ENCODE measurements at places on chromosomes 6 and 20. TPM values are rescaled to one million over a fixed set of nuclear protein-coding genes. Genes with fewer than 3 reads are reported as not detected.

- no peak for DNase-seq
These were observed 233.5 kb upstream of the QKI start for GRCh38 chr6:163180874-163181541.

DNA sequence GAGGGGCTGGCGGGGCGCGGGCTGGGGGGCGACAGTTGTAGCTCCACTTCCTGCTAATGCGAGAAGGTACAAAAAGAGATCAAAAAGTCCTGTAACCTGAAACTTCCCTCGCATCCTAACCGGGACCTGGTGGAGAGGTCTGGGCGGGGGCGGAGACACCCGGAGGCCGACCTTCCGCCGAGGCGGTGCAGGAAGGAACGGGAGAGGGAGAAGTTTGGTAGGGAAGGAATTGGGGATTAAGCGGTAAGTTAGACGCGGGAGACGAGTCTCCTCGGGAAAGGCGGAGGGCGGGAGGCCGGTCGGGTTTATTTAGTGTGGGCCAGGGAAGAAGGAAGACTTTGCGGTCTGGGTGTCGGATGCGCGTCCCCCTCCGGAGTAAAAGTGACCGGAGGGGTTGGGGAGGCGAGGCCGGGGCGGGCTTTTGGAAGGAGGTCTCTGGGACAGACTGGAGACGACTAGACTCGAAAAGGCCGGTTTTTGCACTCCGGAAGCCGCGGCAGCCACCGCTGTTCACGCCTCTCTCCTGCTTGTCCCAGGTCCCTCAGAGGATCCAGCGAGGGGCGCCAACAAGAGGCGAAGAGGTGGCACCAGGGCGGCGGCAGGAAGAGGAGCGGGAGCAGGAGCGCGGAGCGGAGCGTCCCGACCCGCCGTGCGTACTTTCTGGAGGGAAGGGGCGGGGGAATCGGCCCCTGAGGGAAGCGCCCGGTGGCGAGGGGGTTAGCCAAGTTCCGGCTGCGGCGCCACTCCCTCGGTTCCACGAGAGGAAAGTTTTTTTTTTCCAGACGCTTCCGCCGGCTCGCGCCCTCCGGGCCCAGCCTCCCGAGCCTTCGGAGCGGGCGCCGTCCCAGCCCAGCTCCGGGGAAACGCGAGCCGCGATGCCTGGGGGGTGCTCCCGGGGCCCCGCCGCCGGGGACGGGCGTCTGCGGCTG lies 734 bp downstream of the TPBG start:
- no peak for DNase-seq

GRCh38 chr6:164377348-164377918 lies 932.0 kb downstream of the C6orf118 start:
- no peak for DNase-seq

DNA sequence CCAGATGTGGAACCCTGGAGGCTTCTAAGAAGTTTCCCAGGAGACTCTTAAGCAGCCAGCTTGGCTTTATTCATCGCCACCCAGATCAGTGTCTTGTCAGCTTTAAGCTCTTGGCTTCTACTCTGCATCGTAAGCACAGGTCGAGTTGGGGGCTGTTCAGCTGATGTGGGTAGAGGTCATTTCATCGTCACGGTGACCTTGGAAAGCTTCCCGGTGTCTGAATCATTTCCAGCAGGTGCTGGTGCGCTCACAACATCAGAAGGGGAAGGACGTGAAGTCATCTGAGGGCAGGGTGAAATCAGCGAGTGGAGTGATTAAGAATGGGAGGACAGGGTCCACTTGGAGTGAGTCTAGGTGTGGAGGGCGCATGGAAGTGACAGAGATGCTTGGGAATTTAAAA lies 112.6 kb downstream of the SASH1 start:
- no peak for DNase-seq

DNA sequence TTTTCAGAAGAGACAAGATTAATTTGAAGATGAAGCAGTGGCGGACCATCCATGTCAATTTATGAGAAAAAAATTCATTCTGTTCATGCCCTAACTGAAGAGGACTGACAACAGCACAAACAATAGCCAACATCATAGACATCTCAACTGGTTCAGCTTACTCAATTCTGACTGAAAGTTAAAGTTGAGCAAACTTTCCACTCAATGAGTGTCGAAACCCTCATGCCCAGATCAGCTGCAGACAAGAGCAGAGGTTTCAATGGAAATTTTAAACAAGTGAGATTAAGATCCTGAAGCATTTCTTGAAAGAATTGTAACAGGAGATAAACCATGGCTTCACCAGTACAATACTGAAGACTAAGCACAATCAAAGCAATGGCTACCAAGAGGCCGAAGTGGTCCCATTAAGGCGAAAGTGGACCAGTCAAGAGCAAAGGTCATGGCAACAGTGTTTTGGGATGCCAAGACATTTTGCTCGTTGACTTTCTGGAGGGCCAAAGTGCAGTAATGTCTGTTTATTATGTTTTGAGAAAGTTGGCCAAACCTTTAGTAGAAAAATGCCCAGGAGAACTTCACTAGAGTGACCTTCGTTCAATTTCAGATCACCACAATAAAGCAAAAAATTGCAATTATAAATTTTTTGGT lies 6.1 kb upstream of the SFT2D1 start:
- DNase-seq: no peak

The SNTA1 gene
- polyA plus RNA-seq: 9.1 TPM

All from naive thymus-derived CD8-positive, alpha-beta T cell (primary cell).